ENCODE measurements at places on chromosomes 7 and 10.
A peak's percentile ranks its signal among the peaks of the same experiment; 100 is the strongest.

DNA sequence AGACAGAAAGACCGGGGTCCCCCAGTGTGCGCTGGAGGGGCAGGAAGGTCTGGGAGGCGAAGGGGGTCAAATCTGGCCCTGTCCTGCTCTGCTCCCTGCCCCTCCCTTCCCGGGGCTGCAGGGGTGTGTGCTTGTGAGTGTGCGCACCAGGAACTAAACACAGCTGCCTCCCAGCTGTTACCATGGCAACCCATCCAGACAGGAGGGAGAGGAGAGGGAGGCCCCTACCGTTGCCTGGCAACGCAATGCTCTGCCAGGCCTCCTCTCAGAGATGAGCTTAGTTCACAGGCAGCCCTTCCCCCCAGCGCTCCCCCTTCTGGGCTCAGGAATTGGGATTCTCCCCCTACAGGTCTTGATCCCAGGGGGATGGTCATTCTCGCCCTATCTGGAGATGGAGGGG lies 6.1 kb downstream of the NYAP1 start:
- DNase-seq = peak; percentile 99

- DNase-seq = no peak
Measured at GRCh38 chr10:121448766-121449421, 149.3 kb downstream of the FGFR2 start.

DNA sequence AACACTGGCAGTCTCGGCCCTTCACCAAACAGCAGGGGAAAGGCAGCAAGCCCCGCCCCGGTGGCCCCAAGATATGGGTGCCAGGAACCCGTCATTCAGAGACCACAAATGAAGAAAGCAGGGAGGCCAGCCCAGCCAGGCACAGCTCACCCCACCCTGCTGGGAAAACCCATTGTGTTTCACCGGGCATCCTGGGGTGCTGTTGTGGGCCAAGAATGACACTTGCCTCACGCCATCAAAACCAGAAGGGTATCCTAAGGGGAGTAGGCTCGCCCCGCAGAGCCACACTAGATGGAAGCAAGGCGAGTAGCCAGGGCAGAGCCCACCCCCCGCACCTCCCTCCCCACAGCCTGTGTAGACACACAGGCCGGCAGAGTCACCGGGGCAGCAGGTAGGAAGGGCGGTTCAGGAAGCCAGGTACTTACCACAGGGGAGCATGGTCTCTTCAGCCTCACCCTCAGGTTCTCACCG lies 72.5 kb upstream of the KCNMA1 start:
- no peak for DNase-seq

DNA sequence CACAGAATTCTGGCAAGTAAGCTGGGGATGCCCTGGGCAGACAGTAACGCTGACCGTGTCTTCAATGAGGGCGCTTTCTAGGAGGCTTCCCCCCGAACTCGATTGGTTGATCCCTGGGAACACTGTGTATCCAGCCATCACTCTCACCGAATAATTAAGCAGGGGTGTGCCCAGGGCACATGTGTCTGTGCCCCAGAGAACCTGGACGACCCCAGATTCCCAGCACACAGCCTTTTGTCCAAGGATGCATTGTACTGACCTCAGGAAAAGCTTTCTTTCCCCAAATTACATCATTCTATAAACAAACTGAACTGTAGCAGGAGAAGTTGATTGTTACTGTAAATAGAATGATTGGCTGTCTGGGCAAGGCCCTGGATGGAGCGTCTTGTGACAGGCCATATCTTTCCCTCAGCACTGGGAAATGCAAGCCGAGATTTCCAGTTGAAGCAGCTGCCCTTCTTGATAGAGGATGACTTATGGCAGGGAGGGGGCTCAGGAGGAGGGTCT lies 6.6 kb upstream of the DEPP1 start:
- no peak for DNase-seq

GRCh38 chr7:86181474-86181873 lies 462.2 kb upstream of the GRM3 start:
- no peak for DNase-seq

DNA sequence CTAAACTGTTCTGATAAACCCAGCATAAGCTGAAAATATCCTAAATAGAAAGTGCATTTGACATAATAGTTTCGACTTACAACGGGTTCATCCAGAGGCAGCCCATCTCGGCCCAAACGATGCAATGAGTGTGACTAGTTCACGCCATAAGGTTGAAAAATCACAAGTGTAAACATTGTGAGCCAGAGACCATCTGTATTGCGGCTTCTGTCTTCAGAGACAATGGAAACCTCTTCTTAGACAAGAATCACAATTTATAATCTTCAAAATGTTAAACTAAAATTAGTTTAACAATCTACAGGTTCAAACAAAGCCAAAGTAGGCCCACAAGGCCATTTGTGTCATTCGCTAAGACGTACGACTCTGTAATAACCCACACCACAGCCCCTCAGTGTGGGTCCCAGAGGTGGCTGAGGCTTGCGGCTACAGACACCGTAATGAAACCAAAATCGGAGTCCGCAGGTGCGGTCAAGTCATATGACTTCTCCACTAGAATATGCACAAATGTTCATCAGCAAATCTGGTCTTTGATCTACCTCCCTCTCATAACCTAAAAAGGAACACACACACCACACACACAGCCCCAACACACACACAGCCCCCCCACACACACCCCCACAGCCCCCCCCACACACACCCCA lies 81.8 kb downstream of the DIP2C start:
- DNase-seq = no peak

DNA sequence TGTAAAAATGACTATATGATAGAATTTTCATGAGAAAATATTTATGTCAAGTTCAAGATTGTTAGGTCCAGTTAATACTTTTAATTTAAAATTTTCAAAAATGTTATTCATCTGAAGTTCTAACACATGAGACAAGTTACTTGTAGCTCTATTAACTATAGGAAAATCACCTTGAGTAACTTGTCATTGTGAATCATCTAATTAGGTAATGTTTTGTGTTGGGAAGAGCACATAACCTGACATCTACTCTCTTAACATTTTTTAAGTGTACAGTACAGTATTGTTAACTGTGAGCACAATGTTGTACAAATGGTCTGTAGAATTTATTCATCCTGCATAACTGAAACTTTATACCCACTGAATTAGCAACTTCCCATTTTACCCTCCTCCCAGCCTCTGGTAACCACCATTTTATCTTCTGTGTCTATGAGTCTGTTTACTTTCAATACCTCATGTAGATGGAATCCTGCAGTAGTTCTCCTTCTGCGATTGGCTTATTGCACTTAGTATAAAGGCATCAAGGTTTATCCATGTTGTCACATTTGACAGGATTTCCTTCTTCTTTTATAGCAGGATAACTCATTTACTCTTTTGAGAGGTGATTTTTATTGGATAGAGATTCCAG lies 54.6 kb downstream of the ARL4A start:
- DNase-seq = no peak
